Stimulated activated CD4-positive, alpha-beta T cell treated with anti-CD3 and anti-CD28 coated beads, TNF-alpha, amount 100 ng/mL, for 1 hour (primary cell): ENCODE measurements at places on chromosomes 6 and 20.

- no peak for DNase-seq
These were observed at the start of gene VGLL2 for GRCh38 chr6:117265410-117266256. Gene VGLL2 (plus strand): TSS chr6:117265558. CDS start chr6:117265764, 206 bp downstream.

GRCh38 chr6:9620687-9621086 lies 794.2 kb downstream of the TFAP2A start:
- no peak for DNase-seq

DNA sequence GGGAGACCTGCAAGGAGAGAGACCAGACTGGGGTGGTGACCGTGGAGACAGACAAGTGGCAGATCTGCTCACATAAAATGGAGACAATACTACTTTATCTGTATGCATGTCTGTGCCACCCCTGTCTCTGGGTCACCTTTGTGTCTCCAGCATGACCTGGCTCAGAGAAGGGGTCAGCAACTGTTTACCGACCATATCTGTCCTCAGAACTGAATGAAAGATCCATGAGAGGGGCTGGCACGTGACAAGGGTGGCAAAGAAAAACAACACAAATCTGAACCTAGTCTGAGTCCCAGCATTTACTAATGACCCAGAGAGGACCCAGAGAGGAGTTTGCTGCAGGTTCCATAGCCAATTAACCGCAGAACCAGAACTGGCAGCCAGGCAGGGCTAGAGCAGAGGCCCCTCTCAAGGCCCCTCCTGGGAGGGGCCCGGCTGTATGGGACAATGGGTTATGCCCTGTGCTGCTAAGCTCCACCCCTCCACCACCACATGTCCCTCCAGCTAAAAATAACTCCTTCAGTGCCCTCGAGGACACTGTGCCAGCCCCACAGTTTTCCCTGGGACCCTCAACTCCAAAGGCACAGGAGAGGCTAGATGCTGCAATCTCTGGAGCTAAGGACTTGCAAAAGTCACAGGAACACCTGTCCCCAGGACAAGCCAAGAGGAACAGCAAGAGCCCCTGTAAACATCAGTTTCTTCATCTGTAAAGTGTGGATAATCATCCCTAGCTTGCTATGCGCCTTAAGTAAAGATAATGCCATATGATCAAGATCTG lies 2.2 kb downstream of the AHCY start:
- no peak for DNase-seq

DNA sequence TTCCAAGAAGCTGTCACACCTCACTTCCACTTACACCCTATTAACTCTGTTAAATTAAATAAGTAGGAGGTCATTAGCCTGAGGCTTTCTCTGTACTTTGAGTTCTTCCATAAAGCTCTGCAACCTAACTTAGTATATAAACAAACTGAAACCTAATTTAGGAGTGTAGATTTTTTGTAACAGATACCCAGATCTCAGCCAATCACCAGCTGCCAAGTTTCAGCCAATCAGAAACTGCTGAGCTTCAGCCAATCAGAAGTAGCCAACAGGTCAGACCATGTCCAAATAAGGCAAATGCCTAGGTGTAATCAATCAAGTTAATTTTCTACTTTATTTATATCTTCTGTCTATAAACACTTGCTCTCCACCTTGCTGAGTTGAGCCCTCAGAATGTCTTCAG lies 142.7 kb upstream of the SULF2 start:
- DNase-seq: no peak

GRCh38 chr20:2653556-2654383 lies 1.3 kb downstream of the NOP56 start:
- no peak for DNase-seq

DNA sequence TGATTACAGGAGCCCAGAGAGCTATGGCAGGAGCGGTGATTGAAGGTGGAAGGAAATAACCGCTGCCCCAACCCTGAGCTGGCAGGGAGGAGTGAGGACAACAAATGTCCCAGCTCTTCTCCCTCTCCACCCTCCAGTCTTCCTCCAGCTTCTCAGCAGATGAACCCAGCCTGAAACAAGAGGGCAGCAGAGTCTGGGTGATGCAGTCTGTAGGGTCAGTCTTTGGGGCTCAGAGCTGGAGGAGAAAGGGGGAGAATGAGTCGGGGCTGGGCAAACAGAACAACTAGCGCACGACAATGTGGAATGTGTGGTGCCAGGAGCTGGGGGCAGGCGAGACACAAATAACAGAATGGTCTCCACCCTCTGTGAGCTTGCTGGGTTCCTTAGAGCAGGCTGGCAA lies 4.5 kb upstream of the GUCA1A start:
- DNase-seq: no peak
